Nephron progenitor cell (in vitro differentiated cells): ENCODE measurements at places on chromosomes 7 and 10.

- DNase-seq: peak; percentile 61
Observed at GRCh38 chr7:151992375-151992774, 33.1 kb upstream of the GALNT11 start.

DNA sequence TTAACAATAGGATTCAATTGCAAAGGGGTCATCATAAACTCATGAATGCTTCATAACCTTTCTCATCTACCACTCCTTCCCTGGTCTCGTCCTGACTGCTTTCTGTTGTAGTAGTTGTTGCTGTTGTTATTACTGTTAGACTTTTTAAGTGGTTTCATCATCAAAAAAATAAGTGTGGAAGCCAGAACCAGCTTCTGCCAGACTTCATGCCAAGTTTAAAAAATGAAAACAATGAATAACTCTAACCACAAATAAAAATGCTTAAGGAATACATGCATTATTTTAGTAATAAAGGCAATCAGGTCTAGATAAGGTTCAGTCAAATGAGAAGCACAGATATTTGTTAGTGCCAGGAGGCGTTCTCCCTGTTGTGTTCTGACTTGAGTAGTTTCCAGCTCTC lies 85.4 kb downstream of the PCLO start:
- DNase-seq: no peak

DNA sequence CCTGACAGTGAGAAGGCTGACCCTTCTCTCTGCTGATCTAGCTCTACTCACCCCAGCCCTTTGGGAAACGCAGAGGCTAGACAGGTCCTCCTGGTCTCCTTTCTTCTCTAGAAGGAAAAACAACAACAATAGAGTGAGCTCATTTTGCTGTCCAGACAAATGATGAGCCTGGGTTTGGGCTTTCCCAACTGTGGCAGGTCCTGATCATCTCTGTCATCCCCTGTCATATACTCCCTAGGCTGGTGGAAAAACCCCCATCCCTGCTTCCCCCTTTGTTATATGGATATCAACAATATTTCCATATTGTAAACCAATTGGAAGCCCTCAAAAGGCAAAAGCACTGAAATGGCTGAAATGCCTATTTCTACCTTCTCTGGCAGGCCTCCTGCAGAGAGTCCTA lies 9.2 kb upstream of the DDIT4 start:
- no peak for DNase-seq

DNA sequence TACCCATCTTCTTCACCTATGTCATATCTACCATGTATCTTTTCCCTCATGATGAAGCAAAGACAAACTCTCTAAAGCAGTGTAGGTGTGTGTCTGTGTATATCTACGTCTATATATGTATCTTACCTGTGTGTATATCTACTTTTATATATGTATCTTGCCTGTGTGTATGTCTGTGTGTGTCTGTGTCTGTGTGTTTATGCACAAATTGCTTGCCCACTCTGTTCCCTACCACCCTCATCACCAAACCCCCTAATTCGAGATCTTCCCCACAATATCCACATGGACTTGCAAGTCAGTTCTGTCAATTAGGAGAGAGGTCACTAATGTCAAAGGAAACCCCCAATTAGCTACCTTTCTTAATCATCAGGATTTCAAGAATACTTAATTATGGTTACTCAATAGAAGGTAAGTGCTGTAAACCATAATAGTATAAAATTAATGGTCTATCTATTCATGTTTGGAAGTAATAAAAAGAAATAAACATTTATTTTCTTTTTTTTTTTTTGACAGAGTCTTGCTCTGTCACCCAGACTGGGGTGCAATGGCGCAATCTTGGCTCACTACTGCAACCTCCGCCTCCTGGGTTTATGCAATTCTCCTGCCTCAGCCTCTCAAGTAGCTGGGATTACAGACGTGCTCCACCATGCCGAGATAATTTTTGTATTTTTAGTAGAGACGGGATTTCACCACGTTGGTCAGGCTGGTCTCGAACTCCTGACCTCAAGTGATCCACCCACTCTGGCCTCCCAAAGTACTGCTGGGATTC lies 43.6 kb downstream of the ANKRD61 start:
- no peak for DNase-seq

GRCh38 chr10:127990846-127991542 lies 84.1 kb downstream of the PTPRE start:
- DNase-seq: no peak

DNA sequence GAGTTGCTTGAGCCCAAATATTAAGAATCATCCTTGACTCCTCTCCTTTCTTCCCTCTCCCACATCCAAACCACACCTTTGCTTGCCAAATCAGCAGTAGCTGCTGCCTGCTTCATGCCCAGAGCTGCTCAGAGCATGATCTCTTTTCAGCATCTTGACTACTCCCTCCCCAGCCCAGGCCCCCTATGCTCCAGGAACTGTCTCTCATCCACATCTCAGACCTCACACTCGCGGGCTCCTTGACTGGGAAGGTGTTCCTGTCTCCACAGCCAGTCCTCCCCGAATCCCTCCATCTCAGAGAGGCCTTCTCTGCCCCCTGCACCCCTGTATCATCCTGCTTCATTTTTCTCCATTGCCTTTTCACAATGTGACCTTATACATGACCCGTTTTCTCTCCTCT lies 157.0 kb downstream of the DNAJB6 start:
- DNase-seq: no peak

GRCh38 chr10:33111488-33112051 lies 153.5 kb upstream of the ITGB1 start:
- DNase-seq: no peak

DNA sequence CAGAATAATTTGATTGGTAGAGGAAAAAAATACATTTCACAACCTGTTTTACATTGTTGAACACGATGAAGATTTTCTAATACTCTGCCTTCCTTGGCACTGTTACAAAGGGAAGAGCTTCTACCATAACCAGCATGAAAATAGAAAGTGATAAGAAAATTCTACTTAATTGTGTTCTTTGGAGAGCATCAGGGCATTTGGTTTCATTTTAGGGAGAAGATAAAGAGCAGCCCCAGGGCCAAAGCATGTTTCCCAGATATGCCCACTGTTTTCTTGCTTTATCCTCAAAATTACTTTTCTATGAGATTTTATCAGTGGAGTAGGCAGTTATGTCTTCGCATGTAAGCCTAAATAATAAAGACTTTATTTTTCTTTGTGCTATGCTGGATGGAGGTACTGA lies 9.5 kb downstream of the CHRM2 start:
- DNase-seq: no peak

DNA sequence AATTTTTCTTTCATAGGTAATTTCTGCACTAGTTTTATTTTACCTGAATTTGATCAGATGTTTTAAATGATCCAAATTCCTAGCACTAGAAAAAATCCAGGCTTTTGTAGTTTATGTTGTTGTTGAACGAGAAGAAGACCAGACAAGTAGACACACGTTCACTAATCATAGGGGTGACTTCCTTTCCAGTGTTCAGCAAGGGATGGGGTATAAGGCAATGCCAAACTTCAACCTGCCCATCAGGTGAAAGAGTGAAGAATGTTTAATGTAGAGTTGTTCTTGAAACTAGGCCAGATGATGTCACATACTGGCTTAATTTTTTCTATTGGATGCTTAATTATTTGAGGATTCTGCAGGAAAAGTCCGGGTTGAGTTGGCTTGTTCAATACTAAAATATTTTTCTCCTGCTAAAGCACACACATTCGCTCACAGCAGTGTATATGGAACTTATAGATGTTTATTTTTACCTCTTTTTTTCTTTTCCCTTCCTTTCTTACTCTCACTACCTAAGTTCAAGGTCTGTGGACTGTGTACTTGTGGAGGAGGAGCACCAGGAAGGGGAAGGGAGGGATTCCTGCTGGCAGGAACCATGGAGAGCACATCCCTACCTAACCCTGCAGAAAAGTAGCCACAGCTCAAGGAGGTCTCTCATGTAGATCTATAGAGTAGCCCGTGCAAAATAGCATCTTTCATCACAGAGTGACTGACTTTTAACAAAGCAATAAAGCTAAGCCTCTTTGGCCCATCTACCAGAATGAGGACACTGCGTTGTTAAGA lies 23.1 kb upstream of the AKR1E2 start:
- no peak for DNase-seq

DNA sequence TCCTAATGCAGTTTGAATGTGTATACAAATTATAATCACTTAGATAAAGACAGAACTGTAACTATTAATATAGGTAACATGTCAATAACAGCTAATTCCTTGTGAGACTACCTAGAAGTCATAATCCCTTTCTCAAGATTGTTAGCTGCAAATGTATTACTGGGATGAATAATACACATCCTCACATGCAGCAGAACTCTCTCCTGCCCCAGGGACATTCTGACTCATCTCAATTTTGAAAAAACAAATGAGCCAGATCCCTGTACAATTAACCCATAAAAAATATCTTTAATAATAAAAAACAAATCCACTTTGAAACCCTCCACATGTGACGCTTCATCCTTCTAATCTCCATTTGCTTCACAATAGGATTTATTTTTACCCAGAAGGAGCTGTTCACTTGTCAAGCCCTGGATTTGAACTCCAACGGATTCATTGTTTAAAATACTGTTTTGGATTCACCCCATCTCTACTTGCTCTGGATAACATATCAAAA lies 428.4 kb upstream of the TEX47 start:
- DNase-seq: no peak

GRCh38 chr10:69497231-69497561 lies 45.9 kb downstream of the TSPAN15 start:
- DNase-seq: no peak

- DNase-seq: no peak
Observed at GRCh38 chr7:77866786-77867536, 68.4 kb downstream of the PHTF2 start.

DNA sequence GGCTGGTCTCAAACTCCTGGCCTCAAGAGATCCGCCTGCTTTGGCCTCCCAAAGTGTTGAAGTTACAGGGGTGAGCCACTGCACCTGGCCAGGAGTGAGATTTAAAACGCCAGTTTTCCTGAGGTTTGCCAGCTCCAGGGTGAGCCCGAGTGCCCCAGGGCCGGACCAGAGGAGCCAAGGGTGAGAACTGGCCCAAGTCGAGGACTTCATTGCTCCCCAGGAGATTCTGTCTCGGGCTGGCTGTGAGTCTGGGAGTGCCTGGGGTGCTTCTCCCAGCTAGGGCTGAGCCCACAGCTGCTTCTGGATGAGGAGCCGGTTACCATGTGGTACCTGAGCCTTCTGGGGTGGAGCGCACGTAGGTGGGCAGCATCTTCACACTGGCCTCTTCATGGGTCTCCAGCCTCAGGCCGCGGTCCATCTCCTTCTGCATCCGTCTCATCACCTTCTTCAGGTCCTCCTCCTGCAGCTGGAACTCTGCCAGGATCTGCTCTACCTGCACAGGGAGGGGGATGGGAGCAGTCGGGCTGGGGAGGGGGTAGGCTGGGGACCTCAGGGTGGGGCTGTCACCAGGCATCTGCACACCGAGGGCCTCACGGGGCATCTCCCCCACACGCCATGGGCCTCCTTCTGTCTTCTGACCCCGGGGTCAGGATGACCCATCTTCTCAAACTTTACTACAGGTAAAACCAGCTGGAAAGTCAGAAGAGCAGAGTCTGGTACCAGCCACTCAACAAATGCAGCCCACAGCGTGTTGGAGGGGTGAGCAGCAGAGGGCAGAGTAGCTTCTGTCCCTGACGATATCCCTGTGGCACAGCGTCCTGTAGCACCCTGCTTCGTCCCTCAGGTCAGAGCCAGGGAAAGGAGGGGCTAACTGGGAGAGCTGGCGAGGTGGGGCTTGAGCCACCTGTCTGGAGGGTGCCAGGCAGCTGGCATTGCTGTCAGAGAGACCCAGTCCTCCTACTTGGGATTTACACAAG lies 12.1 kb upstream of the MYL7 start:
- DNase-seq: no peak

DNA sequence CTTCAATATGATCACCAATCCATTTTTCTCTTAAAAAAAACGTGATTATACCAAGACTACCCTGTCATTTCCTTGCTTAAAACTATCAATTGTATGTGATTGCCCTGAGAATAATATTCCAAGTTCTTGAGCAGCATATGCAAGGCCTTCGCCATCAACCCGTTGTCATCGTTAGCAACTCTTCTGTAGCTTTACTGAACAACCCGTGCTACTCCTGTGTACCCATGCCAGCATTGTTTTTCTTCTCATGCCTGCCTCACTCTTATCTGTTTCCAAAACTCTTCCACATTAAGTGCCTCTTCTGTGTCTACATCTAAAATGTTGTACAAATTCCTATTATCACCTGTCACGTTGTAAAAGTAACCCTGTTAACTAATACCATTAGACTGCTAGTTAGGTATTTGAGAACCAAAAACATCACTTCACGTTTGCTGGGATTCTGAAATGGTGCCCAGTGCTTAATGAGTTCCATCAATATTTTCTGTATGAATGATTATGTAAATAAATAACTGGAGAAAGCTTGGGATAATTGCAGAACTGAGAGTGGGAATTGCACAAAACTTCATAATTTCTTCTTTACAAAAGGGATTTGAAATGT lies 10.5 kb downstream of the CAV2 start:
- no peak for DNase-seq

DNA sequence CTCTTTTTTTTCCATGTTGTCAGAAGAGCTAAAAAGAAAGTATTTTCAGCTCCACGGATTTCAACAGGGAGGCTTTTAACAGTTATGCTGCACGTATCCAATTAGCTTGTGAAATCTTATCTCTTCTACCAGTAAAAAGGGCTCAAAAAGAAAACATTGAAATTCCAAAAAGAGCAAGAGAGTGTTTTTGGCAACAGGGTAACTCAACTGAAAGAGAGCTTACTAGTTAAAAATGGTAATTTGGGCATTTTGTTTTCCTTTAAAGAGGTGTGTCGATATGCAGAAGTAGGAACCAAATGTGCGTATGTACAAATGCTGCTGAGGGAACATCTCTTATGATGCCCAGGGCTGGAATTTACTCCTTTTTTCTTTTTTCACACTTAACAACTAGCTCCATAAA lies 292.8 kb downstream of the PRKG1 start:
- no peak for DNase-seq

GRCh38 chr10:127279334-127279774 lies 83.0 kb upstream of the INSYN2A start:
- no peak for DNase-seq

- no peak for DNase-seq
Observed at GRCh38 chr10:98481404-98481945, 34.7 kb upstream of the HPS1 start.
